ENCODE measurements at places on chromosomes 1 and 21. TPM values are rescaled to one million over a fixed set of nuclear protein-coding genes. Genes with fewer than 3 reads are reported as not detected.

The MRPL39 gene
- total RNA-seq: 17.4 TPM

The SH2D2A gene
- 5.4 TPM for total RNA-seq

- no peak for DNase-seq
These were observed 107.0 kb downstream of the NRIP1 start for GRCh38 chr21:14957836-14958235.

DNA sequence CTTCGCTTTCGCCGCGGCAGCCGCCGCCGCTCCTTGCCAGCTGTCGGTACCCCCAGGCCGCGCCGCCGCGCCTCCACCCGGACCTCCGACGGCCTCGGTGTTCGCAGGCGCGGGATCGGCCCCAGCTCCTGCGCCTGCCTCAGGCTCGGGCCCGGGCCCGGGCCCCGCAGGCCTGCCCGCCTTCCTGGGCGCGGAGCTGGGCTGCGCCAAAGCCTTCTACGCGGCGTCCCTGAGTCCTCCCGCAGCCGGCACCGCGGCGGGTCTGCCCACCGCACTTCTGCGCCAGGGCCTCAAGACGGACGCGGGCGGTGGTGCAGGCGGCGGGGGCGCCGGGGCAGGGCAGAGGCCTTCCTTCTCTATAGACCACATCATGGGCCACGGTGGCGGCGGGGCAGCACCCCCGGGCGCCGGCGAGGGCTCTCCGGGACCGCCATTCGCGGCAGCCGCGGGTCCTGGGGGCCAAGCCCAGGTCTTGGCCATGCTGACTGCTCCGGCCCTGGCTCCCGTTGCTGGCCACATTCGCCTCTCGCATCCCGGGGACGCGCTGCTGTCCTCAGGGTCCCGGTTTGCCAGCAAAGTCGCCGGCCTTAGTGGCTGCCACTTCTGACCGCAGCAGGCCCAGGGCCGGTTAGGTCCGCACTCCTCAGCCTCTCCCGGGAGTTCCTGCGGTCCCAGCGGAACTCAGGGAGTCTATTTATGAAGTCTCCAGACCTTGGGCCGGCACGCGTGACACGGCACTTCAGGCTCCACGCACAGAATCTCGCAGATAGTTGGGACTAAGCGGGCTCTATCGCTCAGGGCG lies 1.4 kb downstream of the FOXD2 start:
- DNase-seq: no peak

DNA sequence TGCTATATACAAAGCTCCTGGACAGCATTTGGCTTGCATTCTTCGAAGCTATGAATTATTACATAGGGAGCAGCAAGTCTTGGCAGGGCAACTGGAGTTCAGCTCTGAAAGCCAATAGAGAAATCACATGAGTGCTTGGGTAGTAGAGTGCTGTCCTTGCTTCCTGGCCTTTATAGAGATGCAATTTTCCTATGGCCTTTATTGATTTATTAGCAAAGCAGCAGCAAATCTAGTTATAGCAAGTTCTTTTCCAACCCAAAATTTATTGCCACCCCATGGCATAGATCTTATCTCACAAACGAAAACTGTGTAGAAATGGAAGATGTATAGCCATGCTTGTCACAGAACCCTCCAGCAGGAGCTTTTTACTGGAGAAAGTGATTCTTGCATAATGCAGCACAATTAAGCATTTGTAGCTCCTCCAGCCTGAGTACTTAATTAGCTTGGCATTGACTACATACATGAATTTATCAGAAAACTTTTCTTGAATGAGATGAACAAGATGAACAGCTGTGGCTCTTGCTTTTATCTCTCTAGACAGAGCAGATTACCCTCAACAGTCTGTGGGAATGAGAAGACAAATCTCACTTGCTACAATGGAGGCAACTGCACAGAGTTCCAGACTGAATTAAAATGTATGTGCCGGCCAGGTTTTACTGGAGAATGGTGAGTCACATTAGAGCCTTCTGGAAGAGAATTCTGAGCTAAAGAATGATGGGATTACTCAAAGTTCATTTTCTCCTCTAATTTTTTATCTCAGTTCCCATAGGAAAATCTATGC lies 170.1 kb downstream of the CRB1 start:
- DNase-seq: no peak

DNA sequence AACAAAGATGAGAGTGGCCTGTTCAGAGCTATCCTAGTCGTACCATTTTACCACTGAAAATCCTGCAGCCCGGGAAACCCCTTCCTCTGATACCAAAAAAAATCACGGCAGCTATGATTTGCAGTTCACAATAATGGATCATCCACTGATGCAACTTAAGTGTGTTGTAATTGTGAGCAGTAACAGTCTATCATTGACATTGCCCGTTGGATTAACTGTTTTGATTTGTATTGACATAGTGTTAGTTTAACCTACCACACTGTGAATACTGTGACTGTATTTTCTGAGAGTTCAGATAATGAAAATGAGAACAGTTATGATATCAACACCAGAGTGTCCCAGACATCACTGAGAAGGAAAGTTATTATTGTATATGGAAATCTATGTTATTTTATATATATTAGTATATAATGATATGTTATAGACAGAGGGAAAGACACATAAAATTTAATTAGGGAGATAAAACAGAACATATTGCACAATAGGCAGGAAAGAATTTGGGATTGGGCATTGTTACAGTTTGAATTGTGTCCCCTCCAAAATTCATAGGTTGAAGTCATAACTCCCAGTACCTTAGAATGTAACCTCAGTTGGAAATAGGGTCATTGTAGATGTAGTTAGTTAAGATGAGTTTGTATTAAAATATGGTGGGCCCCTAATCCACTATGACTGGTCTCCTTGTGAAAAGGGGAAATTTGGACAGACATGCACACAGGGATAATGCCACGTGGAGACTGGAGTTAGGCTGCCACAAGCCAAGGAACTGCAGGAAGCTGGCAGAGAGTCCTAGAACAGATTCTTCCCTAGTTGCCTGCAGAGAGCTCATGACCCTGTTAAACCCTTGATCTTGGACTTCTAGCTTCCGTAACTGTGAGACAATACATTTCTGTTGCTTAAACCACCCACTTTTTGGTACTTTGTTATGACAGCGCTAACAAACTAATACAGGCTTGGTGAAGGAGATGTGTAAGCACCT lies 54.4 kb downstream of the TLCD4 start:
- no peak for DNase-seq

DNA sequence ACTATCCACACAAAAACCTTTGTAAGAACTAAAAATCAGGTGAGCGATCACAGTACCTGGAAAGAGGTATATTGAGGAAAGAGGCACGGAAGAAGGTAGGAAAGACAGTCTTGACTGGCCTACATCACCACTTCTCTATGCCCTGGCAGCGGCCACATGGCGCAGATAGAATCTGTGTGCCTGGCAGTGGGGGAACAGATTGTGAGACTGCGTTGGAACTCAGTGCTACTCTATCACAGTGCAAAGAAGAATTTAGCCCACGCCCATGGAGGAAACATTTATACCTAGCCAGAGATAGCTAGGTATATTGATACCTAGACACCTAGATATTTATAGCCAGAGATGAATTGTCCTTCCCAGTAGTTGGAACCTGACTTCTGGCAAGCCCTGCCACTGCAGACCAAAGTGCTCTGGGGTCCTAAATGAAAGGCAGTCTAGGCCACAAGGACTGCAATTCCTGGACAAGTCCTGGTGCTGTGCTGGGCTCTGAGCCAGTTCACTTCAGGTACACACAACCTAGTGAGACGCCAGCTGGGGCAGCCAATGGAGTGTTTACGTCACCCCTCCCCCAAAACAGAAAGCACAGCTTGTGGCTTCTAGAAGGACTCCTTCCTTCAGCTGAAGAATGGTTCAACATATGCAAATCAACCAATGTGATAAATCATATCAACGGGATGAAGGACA lies 51.9 kb downstream of the DHX9 start:
- DNase-seq: no peak

All from mucosa of gallbladder (tissue), 1 donor.